ENCODE measurements at places on chromosomes 6 and 20.

DNA sequence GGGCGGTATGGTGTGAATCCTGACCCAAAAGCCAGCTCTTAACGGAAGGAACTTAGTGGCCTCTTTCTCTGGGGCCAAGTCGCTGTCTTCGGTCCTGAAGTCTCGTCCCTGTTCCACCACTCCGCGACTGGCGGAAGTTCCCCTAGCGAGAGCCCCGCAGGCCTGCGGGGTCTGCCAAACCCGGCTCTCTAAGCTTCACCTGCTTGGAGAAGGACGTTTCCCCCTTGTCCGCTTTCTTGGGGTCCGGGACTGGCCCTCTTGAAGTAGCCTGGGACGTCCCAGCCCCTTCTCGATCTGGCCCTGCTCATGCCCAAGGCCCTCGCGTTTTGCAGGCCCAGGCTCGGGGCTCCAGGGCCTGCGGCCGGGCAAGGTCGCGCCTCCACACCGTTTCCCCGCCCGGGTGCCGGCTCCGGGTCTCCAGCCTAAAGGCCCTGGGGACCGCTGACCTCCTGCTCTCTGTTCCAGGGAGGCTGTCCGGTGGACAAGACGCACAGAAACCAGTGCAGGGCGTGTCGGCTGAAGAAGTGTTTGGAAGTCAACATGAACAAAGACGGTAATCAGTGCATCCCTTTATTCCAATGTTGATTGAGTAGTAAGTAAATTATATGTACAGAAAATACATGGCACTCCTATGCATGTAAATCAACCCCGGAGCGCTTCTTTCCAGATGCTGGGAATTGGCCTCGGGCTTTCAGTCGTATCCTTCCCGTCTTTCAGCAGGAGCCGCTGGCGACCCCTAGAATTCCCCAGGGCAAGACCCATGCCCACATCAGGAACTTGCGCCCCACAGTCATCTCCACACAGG is 8.8 kb downstream of the NR2E1 start:
- no peak for DNase-seq

GRCh38 chr20:25859649-25860530 is 163.2 kb upstream of the ZNF337 start:
- DNase-seq = peak; percentile 60

DNA sequence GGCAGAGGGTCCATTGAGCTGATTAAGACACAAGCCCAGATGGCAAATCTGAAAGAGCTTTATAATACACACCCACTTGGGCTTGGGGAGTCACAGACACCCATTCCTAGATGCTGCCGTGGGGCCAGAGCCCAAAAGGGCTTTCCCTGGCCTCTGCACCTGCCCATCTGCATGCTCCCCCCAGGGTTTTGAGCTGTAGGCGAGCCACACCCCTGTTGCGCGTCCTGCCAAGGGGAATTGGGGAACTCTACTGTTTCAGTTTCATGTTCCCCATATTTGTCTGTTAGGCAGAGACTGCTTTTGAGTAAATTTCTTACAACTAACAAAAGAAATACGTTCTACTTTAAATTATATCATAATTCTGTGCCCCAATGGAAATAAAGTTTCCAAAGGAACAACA is 52.9 kb upstream of the FNDC1 start:
- DNase-seq = no peak

DNA sequence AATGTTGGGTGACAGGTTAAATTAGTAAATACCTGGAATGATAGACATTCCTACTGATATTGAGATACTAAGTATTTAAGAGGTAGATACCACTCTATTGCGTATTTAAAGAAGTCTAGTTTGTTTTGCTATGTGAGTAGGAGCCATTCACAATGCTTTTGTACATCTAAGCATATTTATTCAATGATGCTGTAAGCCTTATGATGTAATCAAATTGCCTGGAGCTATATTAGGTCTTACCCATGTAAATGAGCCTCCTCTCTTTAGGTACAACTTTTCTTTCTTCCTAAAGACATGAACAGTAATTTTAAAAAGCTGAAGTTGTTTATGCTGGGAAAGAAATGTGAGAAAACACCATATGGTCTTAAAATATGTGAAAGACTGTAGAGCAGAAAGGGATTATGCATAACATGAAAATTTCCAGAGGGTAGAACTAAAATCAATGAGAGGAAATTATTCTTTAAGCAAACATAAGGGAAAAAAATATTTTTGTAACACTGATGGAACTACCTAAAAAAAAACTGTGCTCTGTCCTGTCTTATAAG is 526.7 kb downstream of the EPHA7 start:
- no peak for DNase-seq
